GM03348 (cell line): ENCODE measurements at places on chromosomes 13 and 19.

DNA sequence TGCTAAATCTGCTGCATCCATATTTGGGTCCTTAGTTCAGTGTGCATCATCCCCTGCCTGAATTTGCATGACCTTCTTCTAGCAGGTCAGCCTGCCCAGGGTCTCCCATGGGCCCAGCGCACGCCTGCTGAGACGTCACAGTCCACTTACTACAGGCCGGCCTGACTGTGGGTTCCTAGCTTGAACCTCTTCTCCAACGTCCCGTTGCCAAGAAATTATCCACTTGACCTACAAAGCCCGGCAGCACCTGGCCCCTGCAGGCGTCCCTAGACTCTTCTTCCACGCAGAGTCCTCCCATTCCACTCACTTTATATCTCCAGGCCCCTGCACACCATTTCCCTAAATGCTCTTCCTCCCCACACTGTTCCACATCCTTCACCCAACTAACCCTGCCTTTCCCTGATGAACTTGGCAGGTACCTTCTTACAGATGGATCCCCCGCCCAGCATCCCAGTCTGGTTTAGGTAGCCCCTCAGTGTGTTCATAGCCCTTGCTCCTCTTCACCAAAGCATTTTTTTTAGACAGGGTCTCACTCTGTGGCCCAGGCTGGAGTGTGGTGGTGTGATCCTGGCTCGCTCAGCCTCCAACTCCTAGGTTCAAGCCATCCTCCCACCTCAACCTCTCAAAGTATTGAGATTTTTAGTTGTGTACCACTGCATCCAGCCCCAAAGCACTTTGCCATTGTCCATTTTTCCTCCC is 155.0 kb upstream of the SOX1 start:
- DNase-seq, result no peak

DNA sequence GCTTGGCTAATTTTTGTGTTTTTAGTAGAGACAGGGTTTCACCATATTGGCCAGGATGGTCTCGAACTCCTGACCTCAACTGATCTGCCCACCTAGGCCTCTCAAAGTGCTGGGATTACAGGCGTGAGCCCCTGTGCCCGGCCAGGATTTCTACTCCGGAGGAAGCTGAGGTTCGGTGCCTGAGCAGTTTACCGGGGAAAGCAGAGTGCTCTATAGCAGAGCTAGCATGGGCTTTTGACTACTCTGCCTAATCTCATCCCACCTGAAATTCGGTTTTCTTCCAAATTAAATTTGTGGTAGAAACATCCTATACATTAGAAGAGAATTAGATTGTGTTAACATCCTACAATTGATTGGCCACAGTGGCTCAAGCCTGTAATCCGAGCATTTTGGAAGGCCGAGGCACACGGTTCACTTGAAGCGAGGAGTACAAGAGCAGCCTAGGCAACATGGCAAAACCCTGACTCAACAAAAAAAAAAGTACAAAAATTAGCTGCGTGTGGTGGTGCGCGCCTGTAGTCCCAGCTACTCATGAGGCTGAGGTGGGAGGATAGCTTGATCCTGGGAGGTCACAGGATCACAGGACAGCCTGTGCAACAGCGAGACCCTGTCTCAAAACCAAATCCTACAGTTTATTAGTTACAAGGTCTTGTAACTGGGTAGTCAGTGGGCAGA is 1.6 kb downstream of the RPL13A start:
- DNase-seq, result no peak

GRCh38 chr13:19957320-19958154 is 990 bp upstream of the ZMYM2 start:
- peak; percentile 40 for DNase-seq

- no peak for DNase-seq
Observed at GRCh38 chr19:55525289-55526101, 11.4 kb downstream of the SBK2 start.

DNA sequence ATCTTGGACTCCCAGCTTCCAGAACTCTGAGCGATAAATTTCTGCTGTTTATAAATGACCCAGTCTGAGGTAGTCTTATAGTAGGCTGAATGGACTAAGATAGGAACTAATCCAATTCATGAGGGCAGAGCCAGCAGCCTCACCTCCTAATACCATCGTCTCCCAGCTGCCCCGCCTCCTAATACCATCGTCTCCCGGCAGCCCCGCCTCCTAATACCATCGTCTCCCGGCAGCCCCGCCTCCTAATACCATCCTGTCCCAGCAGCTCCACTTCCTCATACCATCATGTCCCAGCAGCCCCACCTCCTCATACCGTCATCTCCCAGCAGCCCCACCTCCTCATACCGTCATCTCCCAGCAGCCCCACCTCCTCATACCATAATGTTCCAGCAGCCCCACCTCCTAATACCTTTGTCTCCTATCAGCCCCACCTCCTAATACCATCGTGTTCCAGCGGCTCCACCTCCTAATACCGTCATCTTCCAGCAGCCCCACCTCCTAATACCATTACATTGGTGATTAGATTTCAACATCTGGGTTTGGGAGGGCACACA is 2.4 kb upstream of the ARGLU1 start:
- DNase-seq, result peak; percentile 60

DNA sequence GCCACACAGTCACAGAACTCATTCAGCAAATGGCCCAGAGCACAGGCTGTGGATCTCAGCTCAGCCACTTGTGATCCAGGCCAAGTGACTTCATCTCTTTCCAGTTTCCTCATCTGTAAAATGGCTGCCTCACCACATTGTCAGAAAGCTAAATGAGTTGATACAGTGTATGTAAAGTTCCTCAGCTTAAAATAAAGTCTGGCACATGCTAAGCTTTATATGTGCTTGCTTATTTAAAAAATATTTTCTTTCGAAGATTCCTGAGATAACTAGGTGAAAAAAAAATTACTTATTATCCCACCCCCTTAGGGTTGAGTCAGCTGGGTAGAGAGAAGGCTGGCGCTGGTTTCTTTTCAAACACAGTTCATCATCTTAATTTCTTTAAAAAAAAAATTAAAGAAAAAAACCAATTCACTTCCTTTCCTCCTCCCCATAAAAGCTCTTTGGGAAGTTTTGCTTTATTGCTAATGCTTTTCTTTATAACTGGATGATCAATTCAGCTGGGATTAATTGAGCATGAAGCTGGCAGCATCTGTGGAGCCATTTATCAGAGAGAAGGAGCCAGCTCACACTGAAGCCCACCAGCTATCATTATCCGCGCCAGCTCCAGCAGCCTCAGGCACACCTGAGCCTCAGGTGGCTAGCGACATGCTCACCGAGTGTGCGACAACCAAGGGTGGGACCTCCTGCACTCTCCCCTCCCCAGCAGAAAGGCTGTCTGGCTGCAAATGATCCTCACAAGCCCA is 354.9 kb downstream of the FOXO1 start:
- no peak for DNase-seq

DNA sequence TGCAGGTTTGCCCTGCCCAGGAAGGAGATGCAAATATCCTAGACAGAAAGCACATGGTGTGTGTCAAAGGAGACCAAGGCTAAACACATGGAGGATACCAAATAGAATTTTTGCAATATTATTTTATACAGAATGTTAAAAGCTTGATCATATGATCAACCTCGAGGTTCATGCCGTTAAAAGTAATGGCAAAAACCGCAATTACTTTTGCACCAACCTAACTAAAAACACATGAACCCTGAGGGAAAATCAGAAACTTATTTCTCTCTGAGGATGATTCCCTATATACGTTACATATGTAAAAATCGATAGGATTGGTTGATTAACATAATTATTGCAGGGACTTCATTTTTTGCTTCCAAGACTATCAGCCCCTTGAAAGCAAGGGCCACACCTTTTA is 88.1 kb downstream of the MZT1 start:
- no peak for DNase-seq

GRCh38 chr19:4405977-4406376 is 3.5 kb downstream of the CHAF1A start:
- DNase-seq, result no peak

DNA sequence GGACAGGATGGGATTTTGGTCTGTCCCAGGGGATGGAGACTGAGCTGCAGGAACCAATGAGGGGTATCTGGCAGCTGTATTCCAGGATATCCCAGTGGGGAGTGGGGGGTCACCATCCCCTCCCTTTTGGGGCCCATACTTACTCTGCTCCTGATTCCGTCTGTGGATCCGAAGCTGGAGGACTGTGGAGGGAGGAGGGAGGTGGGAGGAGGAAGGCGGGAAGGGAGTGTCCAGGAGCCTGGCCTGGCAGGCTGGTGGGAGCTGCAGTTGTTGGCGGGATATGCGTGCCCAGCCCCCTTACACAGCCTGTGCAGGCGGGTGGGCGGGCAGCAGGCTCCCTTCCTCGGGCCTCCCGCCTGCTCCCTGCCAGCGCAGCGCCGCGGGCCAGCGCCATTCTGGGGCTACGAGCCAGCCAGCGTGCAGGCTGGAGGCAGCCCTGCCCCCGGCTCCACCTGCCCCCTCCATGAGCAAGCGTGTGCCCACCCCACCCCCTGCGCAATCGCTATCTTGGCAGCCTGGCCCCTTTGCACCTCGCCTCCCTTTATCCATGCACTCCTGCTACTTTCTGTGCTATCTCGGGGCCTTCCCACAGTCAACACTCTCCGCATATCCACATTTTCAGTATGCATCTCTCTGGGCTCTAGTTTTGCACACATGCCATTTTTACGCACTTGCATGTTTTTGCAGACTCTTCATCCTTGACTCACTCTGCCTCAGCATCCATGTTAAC is 2.8 kb downstream of the MAMSTR start:
- peak; percentile 61 for DNase-seq

- no peak for DNase-seq
Observed at GRCh38 chr13:103521532-103521931, 455.3 kb upstream of the SLC10A2 start.

GRCh38 chr13:108572782-108573211 is 56.6 kb upstream of the MYO16 start:
- DNase-seq, result no peak

DNA sequence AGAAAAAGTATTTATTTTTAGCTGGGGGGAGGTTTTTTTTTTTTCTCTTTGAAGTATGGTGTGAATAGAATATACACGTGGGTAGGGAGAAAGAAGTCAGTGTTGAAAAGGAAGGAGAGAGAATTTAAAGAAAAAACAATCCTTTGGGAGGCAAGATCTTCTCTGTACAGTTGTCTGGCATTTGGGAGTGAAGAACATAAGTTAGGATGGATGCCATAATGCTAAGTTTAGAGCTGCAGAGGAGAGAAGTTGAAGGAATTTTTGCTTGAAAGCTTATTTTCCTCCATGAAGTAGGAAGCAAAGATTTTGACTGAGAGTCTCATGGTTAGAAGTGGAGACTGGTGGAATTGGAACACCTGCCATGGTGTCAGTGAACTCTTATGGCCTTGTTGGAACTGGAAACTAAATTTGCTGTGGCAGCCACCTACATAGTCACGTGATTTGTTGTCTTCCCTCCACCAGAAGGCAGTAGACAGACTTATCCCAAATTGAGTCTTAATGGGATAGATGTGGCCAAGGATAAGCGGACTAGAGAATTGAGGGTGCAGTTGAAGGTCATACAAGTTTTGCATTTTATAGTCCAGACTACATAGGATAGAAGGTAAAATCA is 22.0 kb downstream of the NDFIP2 start:
- no peak for DNase-seq

DNA sequence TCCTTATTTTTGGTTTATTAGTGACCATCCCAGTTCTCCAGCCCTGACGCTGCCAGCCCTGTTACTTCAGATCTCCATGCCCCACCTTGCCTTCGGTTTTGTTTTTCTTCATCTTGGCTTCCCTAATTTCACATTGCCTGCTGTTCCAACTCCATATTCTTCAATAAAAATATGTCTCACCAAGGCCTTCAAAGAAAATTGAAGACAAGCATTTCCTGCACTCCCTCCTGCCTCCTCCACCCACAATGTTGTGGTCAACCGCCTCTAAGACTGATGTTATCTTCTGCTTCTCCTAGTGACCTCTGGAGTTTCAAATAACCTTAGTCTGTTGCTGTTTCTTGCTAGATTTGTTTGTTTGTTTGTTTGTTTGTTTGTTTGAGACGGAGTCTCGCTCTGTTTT is 14.6 kb downstream of the PLD3 start:
- no peak for DNase-seq

DNA sequence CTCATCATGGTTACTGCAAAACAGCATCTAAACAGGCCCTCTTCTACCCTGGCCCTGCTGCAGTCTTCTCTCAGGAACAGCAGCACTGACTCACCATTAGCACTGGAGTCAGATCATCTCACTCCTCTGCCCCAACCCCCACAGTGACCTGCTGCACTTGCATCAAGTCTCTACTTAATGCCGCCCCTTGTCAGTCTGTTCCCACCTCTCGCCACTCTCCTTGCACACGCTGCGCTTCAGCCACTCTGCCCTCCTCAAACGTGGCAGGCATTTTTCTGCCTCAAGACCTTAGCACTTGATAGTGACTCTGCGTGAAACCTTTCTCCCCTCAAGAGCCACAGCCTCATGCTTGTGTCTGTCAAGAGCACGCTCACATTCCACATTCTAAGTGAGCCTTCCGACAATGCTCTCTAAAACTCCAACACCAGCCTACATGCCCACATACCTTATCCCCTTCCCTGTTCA is 22.1 kb downstream of the MIPEP start:
- peak; percentile 53 for DNase-seq

GRCh38 chr19:49852631-49853126 is 1.7 kb downstream of the PTOV1 start:
- no peak for DNase-seq
